ENCODE measurements at places on chromosomes 4 and X.

DNA sequence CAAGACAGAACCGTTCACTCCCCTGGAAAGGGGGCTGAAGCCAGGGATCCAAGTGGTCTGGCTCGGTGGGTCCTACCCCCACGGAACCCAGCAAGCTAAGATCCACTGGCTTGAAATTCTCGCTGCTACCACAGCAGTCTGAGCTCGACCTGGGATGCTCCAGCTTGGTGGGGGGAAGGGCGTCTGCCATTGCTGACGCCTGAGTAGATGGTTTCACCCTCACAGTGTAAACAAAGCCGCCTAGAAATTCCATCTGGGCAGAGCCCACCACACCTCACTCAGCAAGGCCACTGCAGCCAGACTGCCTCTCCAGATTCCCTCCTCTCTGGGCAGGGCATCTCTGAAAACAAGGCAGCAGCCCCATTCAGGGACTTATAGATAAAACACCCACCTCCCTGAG, 13.4 kb upstream of the PBDC1 start:
- DNase-seq, result no peak

- no peak for DNase-seq
These were observed 182.2 kb downstream of the BMPR1B start for GRCh38 chr4:94939791-94940519.

GRCh38 chr4:101367201-101367600, 19.9 kb upstream of the PPP3CA start:
- no peak for DNase-seq

DNA sequence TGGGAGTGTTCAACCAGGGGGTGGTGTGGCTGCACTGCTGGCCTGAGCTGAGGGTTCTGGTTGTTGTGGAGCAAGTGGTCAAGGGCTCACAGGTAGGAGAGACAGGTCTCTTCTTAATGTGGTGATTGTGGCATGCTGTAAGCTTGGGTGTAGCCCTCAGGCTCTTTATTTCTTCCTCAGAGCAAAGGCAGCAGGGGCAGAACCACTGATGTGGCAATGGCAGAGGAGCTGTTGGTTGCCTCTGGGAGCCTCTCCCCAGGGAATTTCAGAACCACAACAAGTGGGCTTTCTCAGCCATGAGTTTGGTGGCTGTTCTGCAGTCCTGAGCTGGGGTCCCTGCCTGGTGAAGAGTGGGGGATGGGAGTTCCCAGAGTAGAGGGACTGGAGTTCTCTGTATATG, 1017.2 kb downstream of the SH3BGRL start:
- no peak for DNase-seq

- no peak for DNase-seq
These were observed 22.4 kb downstream of the ANK2 start for GRCh38 chr4:113071805-113072204.

DNA sequence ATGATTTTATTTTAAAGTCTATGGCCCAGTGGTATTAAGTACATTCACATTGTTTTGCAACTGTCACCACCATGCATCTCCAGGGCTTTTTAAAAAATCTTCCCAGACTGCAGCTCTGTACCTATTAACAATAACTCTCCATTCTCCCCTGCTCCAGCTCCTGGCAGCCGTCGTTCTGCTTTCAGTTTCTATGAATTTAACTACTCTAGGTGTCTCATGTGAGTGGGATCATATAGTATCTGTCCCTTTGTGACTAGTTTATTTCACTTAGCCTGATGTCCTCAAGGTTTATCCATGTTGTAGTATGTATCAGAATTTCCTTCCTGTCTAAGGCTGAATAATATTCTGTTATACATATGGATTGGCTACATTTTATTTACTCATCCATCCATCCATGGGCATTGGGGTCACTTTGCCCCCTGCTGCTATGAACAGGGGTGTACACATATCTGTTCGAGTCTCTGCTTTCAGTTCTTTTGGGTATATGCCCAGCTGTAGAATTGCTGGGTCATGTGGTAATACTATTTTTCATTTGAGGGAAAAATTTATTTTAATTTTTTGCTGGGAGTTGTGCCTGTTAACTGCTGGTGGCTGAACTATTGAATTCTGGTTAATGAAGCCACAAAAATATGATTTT, 131.3 kb downstream of the ARHGAP10 start:
- no peak for DNase-seq

DNA sequence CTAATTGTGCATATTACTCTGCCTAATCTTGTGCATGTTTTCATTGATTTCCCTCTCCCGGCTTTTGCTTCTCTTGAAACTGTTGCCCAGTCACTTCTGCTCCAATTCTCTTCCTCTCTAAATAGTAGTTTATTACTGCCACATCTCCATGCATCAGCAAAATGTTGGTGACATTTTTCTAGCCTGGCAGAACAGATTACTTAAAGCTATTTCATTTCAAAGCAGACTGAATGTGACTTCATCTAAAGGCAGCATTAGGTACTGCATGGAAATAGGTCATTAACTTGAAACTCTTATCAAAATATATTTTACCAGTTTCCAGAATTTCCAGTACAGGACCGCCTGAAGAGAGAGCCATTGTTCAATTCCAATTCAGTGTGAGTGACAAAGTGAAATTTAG, 52.4 kb downstream of the HPGDS start:
- no peak for DNase-seq

DNA sequence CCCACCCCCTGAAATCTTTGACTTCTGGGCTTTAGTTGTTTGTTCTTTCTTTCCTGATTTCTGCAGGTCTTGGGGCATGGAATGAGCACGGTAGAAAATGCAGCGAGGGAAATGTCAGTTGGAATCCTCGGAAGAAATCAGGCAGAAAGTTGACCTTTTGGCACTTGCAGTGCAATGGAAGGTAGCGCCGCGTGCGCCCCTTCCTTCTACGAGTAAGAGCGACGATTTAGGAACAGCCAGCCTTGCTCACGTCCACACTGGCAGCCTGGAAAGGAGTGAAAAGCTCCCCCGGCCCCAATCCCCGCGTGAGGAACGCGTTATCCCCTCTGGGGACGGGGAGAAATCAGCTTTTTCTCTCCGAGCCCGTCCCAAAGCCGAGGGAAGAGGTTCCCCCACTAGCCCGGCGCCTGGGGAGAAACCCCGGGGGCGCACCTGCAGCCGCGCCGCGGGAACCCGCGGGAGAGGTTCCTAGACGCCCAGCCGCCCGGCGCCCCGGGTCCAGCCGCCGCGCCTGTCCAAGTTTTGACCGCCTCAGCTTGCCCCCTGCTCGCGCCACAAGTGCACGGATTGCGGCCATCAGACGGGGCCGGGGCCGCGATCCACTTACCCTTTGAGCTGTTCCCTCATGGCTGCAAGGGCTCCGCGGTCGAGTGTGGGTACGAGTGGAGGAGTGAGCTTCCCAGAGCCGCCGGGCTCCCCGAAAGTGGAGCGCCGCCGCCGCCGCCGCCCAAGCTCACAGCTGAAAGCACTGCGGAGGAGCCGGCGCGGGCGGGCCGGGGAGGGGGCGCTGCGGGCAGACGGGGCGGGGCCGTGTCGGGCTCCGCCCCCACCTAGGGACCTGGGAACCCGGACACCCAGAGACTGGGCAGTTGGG, 194.6 kb upstream of the FTHL17 start:
- DNase-seq, result peak; percentile 6

DNA sequence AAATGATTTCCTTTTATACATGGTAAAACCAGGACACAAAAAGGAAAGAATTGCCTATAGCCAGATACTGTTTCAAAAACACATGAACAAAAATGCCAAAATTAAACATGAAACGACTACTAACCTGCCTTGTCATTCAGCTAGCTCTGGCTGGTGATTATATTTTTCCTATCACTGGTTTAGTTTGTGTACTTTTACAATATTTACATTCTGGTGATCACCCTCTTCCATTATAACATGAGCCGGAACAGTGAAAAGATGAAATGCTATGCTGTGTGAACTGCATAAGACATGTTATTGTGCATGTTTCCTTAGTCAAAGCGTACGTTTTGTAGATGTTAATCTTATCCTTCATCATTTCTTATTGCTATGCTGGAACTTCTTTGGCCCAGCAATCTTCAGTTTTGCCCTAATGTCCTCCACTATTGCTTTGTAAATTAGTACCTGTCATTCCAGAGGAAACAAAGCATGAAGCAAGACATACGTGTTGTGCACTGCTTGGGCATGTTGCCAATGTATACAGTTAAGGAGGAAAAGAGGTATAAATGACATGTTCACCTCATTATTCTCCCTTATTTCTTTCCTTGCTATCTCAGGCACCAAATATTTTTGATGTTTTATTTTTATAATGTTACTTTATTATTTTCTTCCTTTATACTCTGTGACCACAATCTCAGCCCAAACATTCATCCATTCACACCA, 386.3 kb downstream of the ARHGAP24 start:
- DNase-seq, result no peak

- DNase-seq, result no peak
These were observed 191.0 kb upstream of the AFF2 start for GRCh38 chrX:148309413-148309812.

GRCh38 chrX:19924285-19924684, 36.9 kb upstream of the SH3KBP1 start:
- no peak for DNase-seq

DNA sequence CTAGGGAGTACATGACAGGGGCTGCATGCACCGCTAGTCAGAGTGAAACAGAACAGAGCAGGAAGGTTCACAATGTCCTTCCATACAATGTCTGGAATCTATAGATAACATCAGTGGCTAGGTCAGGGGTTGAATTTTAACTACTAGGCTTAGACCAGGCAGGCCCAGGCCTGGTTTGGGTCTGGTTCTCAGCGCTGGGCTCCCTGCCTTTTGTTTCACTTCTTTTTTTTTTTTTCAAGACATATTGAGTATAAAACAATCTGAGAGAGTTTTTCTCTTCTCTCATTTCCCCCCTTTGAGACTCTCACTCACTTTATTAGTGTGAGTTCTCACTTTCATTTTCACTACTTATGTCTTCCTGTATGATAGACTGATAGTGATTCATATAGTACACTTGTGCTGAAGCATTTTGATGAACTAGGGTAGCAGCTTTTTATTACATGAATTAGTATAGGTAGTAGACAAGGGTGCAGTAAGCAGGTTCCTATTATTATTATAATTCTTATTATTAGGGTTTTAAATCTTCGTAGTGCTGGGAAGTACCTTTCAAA, 120.0 kb upstream of the ZDHHC15 start:
- DNase-seq, result no peak

DNA sequence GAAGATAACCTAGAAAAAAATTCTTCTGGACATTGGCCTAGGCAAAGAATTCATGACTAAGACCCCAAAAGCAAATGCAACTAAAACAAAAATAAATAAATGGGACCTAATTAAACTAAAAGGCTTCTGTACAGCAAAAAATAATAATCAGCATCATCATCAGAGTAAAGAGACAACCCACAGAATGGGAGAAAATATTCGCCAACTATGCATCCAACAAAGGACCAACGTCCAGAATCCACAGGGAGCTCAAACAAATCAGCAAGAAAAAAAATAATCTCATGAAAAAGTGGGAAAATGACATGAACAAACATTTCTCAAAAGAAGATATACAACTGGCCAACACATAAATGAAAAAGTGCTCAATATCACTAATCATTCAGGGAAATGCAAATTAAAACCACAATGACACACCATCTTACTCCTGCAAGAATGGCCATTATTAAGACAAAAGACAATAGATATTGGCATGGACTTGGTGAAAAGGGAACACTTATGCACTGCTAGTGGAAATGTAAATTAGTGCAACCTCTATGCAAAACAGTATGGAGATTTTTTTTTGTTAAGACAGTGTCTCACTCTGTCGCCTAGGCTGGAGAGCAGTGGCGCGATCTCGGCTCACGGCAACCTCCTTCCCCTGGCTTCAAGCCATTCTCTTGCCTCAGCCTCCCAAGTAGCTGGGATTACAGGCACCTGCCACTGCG, 29.9 kb downstream of the ELF2 start:
- no peak for DNase-seq

DNA sequence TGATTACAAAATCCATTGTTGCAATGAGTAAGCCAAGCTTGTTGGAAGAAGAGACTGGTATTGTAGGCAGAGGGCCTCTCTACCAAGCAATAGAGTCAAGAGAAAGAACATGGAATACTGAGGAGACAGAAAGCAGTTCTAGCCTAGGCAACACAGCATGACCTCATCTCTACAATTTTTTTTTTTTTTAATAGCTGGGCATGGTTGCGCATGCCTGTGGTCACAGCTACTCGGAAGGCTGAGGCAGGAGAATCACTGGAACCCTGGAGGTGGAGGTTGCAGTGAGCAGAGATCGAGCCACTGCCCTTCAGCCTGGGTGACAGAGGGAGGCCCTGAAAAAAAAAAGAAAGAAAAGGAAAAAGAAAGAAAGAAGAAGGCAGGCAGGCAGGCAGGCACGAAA, 11.7 kb upstream of the ZBTB33 start:
- no peak for DNase-seq

DNA sequence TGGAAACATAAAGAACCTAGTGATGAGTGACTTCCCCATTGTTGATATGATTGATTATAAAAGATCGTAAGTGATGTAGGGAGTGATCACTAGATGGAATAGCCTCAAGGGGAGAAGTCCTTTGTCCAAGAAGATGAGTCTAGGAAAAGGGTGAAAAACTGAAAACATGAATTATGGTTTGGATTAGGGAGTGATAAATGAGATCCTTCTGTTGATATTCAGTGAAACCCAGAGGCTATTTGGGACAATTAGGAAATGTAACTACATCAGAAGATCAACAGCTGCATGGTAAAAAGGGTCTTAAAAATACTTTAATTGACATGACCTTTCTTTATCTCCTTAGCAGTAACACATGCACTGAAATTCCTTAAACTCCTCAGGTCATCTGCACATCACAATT, 124.0 kb upstream of the UNC5C start:
- no peak for DNase-seq

DNA sequence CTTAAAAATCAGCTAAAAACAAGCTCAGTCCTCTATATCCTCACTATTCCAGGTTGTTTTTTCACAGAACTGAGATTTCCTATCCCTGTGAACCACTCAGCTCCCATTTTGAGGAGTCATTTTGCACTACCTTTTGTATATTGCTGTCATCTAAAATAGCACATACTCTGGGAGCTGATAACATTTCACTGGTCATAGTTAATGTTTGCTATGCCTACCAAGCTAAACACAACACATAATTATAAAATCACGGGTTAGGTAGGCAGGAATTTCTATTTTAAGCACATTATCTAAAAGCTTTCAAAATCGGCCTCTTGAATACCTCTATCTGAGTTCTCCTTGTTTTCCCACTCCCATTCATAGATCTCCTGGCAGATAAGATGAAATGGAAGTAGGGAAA, 882.0 kb upstream of the INTU start:
- DNase-seq, result no peak

DNA sequence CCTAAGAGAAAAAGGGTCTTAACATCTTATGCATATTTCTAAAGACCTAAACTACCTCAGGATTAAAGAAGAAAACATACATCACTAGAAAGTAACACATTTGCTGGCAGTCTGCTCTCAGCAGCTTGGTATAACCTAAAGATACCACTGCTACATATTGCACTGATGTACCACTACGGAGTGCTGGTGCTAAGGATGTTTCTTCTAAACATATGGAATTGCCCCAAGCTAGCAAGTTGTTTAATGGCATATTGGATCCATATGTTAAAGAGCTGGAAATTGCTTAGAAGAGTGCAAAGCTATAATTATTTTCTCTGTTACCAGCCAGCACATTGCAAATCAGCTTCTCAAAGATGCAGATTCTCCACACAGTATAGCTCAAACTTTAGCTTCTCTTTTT, 436.5 kb upstream of the GALNTL6 start:
- DNase-seq, result no peak

Measured in activated naive CD4-positive, alpha-beta T cell treated with anti-CD3 and anti-CD28 coated beads, Interleukin-2, amount 50 U/mL, for 72 hours (primary cell).